Activated CD8-positive, alpha-beta memory T cell treated with anti-CD3 and anti-CD28 coated beads, Interleukin-2, amount 50 U/mL, for 48 hours (primary cell): ENCODE measurements at places on chromosomes 1 and 21.
A peak's percentile ranks its signal among the peaks of the same experiment; 100 is the strongest.

DNA sequence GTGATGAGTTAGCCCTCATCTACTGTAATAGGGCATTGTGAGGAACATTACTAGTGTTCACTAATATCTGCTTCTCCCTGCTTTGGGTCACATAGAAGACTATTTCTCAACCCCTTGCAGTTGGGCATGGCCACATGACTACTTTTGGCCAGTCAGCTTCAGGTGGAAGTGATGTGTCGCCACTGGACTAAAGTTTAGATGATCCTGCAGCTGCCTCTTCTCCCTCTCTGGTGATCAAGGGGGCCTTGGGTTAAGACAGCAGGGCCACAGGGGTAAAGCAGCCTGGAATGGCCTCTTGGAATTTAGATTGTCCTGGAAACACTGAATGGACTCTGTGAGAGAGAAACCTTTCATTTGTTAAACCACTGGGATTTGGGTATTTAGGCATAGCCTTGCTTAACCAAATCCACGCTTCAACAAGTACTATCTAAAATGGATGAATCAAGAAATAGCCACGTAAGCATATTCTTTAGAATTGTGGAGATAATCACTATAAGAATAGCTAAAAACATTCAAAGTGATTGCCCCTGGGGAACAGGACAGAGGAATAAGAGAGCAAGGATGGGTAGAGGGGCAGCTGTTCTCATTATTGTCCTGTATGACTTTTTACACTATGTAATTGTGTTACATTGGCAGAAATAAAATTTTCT lies 41.2 kb downstream of the OPRD1 start:
- DNase-seq, result no peak

GRCh38 chr1:164183854-164184635 lies 374.9 kb upstream of the PBX1 start:
- no peak for DNase-seq

GRCh38 chr21:44379991-44380865 lies 26.8 kb downstream of the TRPM2 start:
- DNase-seq, result no peak

DNA sequence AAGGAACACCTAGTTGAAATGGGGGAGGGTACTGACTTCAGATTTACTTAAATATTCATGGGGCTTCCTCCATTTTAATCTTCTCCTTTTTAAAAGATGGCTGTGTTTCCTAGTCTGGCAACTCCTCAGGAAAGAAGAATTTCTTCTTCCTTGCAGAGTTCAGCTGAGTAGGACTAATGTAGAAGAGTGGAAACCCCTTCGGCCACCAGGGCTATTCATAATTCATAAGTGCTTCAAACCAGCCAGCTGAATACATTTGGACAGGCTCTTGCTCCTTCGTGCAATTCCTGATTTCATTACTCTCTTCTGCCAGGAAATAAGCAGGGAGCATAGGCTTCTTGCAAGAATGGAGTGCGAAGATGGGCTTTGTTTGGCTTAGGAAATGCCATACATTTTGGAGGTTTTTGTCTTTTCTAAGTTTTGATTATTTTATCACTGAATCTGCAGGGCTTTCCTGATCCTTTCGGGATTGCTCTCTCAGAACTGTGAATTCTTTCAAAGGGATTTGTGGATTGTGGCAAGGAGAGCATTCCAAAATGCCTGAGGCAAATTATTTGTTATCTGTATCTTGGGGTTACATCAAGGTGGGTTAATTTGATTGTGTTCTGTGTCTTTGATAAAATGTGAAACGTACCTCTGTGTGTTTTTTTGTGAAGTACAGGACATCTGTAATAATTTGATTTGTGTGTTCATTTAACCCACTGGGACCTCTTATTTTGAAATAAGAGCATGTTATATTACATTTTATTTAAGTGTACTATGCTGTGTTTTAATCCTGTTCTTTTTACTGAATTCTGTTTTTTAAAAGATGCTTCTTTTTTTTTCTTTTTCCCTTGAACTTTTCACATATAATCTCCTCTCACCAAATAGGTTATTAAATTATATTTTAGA lies 179.4 kb upstream of the SGIP1 start:
- DNase-seq, result no peak

DNA sequence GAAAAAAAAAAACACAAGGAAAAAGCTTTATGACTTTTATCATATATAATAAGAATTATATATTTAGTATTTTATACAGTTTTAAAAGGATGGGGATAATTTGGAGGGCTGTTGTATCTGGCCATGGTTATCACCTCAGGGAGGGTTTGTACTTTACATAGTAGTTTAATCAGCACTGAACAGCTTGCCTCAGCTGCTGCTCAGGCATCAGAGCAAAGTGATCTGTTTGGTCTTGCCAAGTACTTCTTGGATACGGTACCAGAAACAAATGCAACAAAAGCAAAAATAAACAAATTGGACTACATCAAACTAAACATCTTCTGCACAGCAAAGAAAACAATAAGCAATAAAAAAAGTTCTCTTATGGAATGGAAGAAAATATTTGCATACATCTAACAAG lies 2.6 kb upstream of the SPTA1 start:
- DNase-seq, result no peak

DNA sequence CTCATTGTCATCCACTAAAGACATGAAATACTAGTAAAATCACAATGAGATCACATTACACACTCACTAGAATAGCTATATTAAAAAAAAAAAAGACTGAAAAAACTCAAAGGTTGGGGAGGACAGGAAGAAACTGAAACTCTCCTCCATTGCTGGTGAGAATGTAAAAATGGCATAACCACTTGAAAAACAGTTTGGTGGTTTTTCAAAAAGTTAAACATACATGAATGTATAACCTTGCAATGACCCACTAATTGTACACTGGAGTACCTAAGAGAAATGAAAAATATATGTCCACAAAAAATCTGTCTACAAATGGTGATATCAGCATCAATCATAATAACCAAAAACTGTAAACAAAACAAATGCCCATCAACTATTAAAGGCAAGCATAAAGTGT lies 44.0 kb downstream of the NRIP1 start:
- DNase-seq, result no peak

GRCh38 chr21:40445349-40445921 lies 401.5 kb downstream of the DSCAM start:
- no peak for DNase-seq

DNA sequence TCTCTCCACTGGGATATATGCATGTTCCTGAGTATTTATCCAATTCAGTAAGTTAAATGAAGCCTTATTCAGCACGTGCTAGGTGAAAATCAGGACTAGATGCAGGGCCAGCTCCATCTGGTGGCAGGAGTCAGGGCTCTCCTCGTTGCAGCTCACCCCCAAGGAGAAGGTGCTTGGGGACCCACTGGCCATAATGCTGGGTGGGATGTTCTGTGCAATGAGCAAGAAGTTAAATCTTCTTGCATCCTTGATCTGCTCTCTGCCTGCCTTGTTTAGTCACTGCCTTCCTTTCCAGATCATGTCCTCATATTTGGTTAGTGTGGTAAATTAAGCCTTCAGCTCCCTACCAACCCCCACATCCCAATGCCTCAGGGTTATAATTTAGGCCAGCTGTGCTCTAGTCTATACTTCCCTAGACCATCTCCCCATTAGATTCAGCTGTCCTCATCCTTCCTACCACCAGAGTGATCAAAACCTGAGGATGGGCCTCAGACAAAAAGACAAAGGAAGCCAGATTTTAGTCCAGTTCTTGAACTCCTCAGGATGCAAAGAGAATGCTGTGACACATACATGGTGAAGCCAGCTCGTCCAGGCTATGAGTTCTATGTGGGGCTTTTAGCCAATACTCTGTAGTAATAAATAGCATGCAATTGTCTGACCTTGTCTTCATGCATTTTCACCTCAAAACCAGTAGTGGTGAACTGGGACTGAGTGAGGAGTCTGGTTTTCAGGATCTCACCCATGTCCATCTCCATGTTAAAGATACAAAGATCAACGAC lies 55.9 kb downstream of the SEC16B start:
- no peak for DNase-seq

DNA sequence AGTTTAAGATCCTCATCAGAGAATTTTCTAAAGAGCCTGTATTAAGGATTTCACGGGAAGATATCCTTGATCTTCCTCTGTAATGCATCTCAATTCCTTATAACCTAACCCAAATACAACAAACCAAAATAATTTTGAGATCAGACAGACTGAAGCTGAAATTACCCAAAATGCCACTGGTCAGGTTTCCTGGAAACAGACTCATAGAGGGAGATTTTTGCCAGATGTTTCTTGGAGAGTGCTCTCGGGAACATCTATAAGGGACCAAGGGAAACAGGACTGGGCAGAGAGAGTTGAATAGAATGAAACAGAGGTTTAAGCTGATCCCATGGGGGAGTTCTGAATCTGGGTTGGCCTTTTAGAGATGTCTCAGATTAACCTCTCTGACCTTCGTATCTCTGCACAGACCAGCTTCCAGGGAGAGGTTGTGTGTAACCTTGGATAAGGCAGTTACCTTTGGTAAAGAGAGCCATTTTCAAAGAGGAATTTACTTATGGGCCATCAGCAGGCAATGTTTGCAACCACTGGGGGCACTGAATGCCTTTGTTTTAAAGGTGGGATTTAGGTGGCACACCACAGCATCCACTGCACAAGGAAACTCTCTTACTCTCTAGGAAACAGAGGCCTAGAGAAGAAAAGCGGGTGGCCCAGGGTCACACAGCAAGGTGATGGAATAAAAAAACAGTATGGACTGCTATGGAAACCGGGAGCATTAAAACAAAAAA lies 130.8 kb upstream of the SGIP1 start:
- DNase-seq, result no peak

DNA sequence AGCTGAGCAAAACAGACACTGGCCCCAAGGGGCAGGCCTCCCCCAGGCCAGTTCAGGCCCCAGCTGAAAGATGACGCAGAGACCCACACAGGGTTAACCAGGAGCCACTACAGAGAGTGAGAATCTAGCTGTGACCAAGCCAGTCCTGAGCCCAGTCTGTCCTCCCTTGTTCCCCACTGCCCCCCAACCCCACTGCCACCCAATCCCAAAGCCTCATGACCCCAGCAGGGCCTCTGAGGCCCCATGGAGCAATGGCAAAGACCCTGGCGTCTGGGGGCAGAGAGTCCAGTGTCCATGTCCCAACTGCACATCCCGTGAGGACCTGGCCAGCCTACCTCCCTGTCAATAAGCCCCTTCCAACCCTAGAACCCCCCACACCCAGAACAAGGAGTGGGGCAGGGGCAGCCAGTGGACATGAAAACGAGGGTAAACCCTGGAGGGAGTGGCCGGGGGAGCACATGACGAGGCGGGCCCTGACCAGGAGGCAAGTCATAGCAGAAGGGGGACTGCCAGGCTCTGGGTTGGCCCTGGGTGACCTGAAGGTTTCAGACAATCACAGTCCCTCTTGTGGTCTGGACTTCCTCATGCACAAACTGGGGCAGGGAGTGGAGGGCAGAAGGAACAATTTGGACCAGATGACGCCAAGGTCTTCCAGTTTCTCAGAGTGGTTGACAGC lies 100.5 kb downstream of the GLIS1 start:
- no peak for DNase-seq

DNA sequence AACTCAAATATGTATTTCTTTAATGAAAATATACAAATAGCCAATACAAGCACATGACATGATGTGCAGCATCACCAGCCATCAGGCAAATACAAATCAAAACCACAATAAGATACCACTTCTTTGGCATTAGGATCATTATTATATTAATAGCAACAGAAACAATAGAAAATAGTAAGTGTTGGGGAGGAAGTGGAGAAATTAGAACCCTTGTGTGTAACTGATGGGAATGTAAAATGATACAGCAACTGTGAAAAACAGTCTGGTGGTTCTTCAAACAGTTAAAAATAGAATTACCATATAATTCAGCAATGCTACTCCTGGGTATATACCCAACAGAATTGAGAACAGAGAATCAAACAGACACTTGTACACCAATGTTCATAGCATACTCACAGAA lies 40.8 kb upstream of the FCER1A start:
- DNase-seq, result no peak

DNA sequence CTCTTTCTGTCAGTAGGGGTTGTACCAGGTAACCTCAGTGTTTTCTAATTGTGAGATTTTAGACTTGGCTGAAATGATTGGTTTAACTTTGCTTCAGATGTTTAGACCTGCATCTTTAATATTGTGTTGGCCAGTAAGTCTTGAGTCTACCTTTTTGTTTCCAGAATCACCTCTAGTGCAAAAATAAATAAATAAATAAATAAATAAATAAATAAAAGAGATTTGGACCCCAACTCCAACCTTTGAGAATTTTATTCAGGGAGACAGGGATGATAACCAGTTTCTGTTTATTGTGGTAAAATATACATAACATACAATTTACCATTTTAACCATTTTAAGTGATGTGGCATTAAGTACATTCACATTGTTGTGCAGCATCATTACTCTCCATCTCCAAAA lies 64.4 kb downstream of the RAVER2 start:
- no peak for DNase-seq

- DNase-seq, result no peak
Measured at GRCh38 chr1:221343607-221344006, 398.3 kb downstream of the DUSP10 start.

- DNase-seq, result no peak
Measured at GRCh38 chr1:55481634-55482033, 266.5 kb upstream of the USP24 start.

GRCh38 chr1:11751087-11751486 lies 10.9 kb upstream of the C1orf167 start:
- no peak for DNase-seq

- DNase-seq, result no peak
Measured at GRCh38 chr1:183881387-183882131, 76.6 kb downstream of the RGL1 start.

GRCh38 chr1:59492500-59492899 lies 195.6 kb downstream of the FGGY start:
- no peak for DNase-seq

GRCh38 chr1:235050911-235051360 lies 77.7 kb downstream of the TOMM20 start:
- no peak for DNase-seq

DNA sequence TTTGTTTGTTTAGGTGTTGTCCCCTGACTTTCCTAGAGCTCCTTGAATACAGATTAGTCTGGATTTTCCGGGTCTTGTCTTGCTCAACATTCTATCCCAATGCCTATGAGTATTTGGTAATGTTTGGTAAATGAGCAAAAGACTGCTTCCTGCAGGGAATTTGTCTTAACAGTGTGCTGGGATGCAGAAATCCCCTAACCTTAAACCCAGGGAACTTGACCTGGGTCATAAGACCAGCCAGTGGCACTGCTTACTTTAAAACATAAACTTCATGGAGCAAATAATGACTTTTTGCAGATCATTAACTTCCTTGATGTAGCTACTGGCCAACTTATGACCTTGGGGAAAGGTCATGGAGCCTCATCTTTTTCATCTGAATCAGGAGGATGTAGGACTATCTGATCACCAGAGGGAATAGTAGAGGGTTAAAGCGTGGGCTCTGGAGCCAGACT lies 27.2 kb downstream of the TCEANC2 start:
- no peak for DNase-seq

GRCh38 chr1:26745191-26745590 lies 42.6 kb upstream of the PIGV start:
- DNase-seq, result no peak

- DNase-seq, result peak; percentile 59
Measured at GRCh38 chr1:62962901-62963776, 179.2 kb downstream of the ATG4C start.

DNA sequence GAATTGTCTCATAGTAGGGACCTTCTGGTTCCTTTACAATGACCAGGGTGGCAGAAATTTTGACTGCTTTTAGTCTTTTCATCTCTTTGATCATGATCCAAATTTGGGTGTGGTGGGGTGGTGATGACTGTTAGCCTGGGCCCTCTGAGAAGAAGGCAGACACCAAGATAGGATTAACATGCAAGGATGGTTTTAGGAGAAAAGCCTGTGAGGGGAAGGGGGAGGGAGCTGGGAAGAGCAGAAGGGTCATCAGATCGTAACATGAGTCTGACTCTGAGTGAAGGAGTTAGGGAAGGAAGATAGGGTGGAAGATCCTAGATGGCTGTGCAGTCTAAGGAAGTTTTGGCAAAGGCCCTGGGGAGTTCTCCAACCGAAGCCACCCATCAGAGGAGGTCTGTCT lies 28.5 kb upstream of the CAMSAP2 start:
- DNase-seq, result no peak
